ENCODE measurements at places on chromosomes 4 and X.

- no peak for DNase-seq
Measured at GRCh38 chr4:174591243-174592021, 69.1 kb upstream of the HPGD start.

- DNase-seq, result no peak
Measured at GRCh38 chrX:1763294-1763693, 148.4 kb downstream of the ASMT start.

GRCh38 chrX:16465081-16465876 lies 184.7 kb upstream of the S100G start:
- DNase-seq, result no peak

DNA sequence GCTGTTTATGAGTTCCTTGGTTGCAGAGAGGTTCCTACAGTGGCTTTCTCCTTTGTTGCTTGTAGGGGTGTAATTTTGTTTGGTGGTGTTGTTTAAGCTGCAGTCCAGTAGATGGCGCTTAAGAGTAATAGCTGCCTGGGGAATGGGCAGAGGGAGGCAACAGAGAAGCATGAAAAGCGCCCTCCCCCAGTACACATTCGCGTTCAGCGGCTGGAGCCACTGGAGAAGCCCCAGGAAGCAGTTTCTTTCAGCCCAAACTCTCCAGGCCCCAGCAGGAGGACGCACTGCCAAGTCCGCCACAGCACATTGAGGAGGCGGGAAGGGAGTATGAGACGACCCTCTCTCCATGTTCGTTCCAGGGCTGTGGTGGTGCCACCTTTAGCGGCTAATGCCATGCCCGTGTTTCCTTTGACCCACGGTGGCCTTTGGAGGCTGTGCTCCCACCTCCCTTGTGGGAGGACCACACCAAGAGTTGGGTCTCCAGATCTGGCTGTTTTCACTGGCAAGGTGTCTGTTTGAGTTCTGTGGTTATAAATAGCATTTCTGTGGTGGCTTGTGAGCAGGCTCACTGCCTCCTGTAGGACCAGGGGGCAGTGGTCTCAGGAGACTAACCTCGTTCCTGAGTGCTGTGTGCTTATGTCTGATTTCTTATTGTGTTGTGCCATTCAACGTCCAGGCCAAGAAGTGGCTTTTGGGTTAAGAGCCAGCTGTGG lies 252.3 kb downstream of the ARHGAP10 start:
- peak; percentile 12 for DNase-seq

- no peak for DNase-seq
Measured at GRCh38 chr4:66062044-66062443, 391.8 kb upstream of the EPHA5 start.
